ENCODE measurements at places on chromosomes 12 and 14. TPM values are rescaled to one million over a fixed set of nuclear protein-coding genes. Genes with fewer than 3 reads are reported as not detected.

DNA sequence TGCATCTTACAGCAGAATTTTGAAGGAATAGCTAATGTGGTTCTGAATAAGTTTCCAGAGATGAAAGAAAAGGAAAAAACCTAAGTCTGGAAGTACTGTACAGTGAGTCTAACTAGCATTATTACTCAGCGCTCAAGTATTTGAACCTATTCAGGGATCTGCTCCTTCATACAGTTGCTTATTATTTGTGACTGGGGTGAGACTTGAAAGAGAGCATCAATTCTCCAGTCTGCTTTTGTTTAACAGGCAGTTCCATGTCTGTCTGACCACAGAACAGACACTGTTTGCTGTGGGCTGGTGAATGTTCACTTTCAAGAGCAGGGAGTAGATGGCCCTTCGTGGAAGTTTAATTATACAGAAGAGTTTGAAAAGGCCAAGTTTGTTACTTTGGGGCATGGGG lies 9.3 kb downstream of the ETV6 start:
- DNase-seq, result no peak

DNA sequence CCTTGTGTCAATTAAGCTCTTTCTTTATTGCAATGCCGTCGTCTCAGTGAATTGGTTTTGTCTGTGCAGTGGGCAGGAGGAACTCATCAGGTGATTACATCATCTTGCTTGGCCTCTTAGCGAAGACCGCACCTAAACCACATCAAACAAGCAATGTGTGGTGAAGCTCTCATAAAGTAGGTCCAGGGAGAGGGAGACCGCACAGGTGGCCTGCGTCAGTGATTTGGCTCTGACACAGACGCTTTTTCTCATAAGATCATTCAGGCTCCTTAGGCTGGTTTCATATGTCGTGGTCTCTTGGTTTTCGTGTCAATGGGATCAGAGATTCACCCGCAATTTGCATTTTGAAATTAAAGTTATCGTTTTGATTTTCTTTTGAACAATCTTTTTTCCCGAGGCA lies 6.7 kb upstream of the TESC start:
- DNase-seq, result no peak

Gene NEMF
- polyA plus RNA-seq, result 20.5 TPM

DNA sequence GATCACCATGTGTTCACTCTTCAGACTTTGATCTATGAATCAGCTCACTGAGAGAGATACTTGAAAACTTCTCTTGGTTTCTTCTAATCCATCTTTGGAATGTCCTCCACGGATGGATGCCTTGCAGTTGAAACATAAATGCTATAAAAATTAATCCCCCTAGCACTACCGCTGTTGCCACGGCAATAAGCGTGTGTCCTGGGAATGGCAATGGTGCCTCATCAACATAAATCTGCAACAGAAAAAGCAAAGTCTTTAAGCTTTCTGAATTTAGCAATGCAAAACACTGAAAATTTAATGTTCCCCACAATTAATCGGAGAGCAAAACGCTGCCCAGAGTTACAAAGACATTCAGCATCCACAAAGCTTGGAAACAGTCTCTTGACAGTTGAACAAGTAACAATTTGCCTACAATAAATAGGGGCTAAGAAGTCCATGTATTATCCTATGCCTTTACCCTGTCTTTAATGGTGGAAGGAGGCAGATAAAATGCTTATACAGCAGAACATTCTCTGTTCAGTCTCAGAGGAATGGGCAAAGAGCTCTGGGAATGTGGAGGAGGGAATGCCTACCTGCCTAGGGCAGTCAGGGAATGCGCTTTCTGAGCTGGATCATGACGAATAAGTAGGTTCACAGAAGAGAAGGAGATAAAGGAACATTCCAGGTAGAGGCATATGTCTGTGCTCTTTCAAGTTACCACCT lies 70.9 kb upstream of the PPP4R3A start:
- no peak for DNase-seq

Gene TEX52
- polyA plus RNA-seq, result not detected

- DNase-seq, result no peak
Measured at GRCh38 chr12:44500423-44500822, 375.7 kb downstream of the NELL2 start.
